ENCODE measurements at places on chromosomes 3 and 15.
A peak's percentile ranks its signal among the peaks of the same experiment; 100 is the strongest.

DNA sequence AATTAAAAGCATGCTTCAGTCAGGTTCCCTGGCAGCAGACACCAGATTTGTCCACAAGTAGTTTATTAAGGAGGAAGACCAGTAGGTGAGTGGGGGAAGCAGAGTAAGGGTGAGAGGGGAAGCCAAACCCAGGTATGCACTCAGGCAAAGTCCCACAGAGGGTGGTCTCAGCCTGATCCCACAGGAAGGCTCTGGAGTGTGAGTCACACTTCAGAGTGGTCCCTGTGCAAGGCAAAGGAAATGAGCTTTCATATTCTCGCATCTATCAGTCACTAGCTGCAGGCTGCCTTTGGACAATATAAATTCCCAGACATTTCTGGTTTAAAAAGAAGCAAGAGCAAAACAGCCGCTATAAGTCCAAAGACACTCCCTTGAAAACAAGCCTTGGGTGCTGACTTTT is 78.5 kb downstream of the TRANK1 start:
- no peak for DNase-seq

DNA sequence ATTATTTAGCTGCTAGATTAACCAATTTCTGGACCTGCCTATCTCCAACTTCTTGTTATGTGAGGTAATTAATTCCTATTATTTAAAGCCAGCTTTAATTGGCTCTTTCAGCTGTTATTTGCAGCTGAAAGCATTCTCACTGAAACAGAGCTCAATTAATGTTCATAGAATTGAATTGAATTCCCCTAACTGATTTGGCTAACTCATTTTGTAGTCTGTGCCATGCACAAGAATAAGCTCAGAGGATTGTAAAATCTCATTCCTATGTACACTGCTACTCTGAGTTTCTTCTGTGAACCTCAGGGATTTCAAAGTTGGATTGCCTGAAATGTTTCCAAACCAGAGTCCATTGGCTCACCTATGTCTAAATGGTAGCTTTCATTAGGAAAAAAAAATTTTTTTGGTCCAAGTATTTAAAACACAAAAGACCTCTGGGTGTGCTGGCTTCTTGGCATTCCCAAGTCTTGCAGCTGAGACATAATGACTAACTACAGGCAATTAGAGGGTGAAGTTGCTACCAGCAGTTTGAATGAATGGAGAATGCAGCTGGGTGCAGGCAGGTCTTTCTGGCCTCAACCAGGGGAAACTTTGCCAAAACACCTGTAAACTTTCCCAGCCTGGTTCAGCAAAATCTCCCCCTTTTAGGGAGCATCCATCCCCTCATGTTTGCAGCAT is 134.3 kb downstream of the EDEM1 start:
- no peak for DNase-seq

- DNase-seq = no peak
Measured at GRCh38 chr3:50201573-50202315, 3.3 kb upstream of the SLC38A3 start.

DNA sequence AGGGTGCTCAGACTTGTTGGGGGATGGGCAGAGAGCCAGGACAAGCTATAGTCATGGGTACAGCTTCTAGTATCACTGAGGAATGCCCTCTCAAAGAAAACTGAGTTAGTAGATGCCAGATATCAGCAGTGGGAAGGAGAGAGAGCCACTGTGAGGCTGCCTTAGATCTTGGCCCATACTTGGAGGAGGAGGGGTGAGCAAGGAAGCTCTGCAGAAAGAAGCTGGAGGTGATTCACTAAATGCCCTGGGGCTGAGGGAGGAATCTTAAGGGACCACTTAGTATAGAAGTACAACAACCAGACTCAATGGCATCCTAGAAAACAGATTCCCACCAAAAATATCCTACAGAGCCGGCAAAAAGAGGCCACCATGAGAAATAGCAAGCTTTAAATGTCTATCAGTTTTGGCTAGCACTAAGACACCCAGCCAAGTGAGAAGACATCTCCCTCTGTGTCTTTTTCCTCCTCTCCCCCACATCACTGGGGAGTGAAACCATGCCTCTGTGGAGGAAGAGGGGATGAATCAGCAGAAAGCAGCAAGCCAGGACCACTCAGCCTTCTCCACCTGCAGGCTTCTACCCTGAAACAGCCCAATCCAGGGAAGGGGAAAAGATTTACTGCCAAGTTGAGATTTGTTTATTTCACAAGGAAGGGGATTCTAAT is 282.5 kb upstream of the STT3B start:
- DNase-seq = no peak

DNA sequence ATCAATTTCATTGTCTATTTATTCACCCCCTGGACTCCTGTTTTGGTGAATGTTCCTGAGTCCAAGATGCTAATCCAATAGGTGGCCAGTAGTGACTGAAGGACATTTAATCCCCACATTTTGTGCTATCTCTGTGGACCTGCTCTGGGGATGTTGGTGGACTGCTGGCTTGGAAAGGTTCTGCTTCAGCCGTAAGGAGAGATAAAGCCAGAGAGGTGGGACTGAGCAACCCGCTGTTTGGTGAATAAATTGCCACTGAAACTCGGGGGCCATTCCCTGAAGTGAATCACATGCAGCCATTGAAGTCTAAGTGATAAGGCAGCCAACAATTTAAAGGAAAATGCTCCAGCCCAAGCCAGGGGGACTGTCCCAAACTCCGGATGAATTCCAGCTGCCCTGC is 1.6 kb upstream of the ABHD6 start:
- DNase-seq = no peak

DNA sequence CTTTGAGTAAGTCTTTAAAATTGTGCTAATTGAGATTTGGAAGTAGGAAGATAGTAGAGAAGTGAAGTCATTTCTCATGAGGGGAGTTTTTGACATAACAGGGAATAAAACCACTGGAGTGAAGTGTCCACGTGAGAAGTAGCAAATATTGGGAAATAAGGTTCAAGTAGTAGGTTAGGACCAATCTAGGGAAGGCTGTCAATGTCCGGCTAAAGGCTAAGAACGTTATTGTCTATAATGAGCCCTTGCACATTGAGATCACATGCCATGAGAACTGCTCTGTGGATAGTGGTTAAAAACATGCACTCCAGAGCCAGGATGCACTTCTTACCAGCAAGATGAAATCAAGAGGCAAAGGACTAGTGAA is 459.9 kb upstream of the TPRG1 start:
- DNase-seq = no peak

GRCh38 chr3:31516757-31517156 is 16.0 kb upstream of the STT3B start:
- DNase-seq = no peak

DNA sequence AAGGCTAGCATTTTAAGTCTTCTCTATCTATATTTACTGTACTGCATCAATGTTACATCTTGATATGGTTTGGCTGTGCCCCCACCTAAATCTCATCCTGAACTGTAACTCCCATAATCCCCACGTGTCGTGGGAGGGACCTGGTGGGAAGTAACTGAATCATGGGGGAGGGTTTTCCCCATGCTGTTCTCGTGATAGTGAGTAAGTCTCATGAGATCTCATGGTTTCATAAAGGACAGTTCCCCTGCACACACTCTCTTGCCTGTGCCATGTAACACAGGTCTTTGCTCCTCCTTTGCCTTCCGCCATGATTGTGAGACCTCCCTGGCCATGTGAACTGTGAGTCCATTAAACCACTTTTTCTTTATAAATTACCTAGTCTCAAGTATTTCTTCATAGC is 161.5 kb downstream of the TBC1D5 start:
- no peak for DNase-seq

- DNase-seq = no peak
Measured at GRCh38 chr15:43939070-43939469, 112.3 kb downstream of the WDR76 start.

DNA sequence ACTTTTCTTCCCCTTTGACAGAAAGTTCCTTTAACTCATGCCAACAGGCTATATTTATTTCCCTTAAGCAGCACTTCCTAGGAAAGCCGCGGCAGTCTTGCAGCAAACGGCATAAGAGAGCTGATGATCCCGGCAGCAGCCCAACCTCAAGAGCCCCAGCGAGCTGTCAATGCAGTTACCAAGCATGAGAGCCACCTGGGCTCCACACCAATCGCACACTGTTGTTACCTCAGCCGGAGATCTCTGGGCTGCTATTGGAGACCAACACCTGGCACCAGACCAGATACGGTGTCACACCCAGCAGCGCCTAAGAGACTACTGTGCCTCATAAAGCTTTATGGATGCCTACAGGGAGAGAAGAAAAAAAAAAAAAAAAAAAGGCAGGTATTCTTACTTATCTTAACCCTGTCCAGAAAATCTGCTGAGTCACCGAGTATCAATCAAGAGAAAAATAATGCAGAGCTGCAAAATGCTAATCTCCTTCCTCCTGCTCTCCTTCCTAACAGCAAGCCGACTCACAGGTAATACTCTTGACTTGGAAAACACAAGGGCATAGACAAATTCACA is 11.7 kb downstream of the ABCC5 start:
- DNase-seq = peak; percentile 40

DNA sequence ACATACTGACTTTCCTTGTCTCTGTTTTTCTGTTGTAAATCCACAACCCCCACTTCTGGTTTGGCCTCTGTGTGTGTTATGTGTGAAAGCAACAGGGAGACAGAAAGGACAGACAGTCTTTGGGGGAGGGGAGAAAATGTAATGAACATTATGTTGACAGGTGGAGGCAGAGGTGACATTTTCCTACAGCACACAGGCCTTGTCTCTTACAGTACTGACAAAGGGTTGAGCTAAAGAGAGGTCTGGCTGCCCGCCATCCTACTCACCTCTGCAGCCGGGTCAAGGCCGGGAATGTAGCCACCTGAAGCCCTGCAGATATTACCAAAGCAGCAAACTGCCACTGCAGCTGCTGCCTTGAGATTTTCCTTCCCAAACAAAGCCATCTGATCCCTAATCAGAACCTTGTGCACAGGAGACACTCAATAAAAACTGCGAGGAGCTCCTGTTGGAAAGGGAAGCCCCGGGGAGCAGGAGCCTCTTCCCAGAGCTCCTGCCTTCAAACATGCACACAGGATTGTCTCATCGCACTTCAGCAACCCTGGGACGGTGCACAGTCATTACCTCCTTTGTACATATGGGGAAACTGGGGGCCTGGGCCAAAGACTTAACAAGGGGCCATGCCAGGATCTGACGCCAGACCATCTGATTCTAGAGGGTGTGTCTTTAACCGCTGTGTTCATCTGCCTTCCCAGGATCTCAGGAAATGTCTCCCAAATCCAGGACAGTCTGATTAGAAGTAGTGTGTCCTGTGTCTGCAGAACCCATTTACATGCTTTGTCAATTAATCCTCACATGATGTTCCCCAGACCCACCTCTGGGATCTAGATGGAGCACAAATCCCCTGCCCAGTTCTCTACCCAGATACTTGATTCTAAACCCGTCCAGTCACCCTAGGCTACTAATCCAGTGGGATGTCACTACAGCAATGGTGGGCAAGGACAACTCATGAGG is 14.2 kb downstream of the MYO5C start:
- no peak for DNase-seq

All from right renal pelvis (tissue), 4 donors.